ENCODE measurements at places on chromosomes 6 and 20.

DNA sequence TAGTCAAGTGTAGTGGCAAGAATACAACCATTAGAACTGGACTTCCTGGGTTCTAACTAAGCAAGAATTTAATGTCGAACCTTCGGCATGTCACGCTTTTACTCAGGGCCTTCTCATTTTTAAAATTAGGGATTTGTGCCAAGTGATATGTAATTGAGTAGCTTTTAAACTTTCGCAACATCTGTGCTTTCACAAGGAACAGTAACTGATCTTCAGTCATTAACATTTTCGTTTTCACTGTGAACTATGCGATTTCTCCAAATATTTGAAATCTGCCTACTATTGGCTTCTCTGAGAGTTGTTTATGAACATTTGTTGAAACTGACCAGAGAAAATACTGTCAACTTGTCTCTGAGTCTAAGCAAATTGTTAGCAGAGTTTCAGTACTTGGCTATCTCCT lies 27.6 kb downstream of the GRM1 start:
- no peak for DNase-seq

DNA sequence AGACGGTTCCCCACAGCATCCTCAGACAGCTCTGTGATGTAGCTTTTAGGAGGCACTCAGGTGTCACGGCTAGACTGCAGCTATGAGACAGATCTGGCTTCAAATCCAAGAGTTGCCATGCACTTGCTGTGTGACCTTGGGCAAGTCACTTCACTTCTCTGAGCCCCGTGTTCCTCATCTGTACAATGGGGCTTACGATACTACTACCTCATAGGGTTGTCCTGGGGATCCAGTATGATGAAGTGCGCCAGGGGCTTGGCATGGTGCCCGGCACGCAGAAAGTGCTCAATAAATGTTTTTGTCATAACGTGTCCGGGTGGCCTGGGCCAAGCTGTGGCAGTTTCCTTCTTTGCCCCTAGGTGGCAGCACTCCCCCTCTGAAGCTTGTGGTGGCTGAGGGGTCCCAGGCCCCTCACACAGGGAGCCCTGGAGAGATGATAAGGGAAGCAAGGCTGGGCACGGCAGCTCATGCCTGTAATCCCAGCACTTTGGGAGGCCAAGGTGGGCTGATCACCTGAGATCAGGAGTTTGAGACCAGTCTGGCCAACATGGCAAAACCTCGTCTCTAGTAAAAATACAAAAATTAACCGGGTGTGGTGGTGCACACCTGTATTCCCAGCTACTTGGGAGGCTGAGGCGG lies 19.1 kb upstream of the CHMP4B start:
- DNase-seq = peak; percentile 23

- no peak for DNase-seq
These were observed 432.8 kb downstream of the PKHD1 start for GRCh38 chr6:51654647-51655046.

DNA sequence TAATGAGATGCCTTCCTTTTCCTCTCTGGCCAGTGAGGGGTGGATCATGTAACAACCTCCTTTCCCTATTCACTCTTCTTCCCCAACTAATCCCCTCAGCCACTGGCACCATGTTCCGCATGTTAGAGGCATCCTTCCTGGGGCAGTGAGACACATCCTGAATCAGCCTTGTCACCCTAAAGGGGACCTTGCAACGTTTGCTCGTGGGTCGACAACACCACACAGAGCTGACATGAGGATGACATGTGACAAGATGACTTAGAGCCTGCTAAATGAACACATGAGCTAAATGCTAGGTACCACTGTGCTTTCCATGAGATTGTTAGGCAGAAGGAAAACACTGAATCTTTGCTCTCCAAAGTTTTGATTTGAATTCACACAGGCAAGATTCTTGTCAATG lies 129.2 kb downstream of the ATXN1 start:
- DNase-seq = no peak

DNA sequence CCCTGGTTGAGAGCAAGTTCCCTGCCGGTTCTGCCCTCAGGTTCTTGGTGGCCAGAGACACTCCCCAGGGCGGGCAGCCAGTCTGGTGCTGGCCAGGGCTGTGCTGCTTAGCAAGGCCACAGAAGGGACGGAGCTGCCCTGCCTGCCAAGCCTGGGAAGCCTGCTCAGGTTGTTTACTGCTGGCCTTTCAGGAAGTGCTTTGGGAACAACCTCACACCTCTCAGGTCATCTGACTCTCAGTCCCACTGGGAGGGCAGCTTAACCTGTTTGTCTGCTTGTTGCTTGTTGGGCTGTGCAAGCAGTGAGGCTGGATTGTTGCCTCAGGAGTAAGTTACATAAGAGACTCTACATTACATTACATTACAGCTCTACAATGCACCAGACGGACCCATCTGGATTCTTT lies 75.8 kb upstream of the AFDN start:
- no peak for DNase-seq

GRCh38 chr6:5584078-5584482 lies 322.8 kb downstream of the FARS2 start:
- no peak for DNase-seq

- DNase-seq = no peak
These were observed 15.6 kb downstream of the ENPP1 start for GRCh38 chr6:131823276-131823902.

DNA sequence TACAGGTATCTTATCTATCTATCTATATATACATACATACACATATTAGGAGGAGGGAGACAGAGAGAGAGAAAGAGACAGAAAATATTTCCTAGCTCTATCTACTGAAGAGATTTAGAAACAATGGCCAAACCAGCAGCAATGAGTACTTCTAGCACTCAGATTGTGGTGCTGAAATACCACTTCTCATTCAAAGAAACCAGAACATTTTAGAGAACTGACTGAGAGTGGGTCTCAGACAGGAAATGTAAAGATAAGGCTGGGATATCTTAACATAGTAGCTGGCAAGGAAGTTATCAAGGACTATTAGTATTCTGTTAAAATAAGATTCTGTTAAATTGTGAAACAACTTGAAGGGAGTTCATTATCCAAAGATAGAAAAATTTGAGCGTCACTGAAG lies 57.0 kb downstream of the DNAAF9 start:
- DNase-seq = no peak

GRCh38 chr20:25544311-25544710 lies 41.0 kb downstream of the NINL start:
- DNase-seq = no peak

DNA sequence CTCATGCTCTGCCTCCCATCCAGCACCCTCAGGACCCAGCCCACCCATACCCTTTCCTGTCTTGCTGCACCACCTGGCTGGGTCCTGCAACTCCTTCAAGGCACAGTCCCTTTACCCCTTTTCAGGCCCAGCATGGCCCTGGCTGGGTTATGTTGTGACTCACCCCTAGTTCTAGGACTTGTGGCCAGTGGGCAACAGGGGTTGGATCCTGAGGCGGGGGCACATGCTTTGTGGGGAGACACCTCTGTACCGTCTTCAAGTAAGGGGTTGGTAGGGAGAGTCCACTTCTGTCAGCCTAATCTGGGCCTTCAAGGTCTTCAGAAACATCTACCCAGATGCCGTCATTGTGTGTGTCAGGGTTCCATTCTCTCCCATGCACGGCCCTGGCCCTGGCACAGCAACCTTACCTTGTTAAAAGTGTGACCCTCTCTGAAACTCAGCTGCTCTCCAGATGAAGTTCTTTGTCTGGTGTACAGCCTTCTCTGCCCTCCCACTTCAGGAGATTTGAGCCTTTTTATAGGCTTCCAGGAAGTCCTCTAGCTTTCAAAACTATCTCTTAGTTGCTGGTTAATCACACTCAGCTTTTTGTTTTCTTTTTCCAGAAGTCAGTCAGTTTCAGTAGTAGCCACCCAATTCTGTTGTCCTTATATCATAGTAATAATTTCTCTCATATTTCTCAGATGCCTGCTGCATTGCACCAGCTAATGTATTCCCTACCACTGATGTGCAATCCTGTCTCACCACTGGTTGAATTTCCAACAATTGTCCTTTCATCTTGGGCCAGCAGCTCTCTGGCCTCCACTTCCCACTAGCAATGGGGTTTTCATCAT lies 107.3 kb downstream of the NRN1 start:
- no peak for DNase-seq

GRCh38 chr6:63245909-63246308 lies 34.6 kb downstream of the FKBP1C start:
- DNase-seq = no peak

DNA sequence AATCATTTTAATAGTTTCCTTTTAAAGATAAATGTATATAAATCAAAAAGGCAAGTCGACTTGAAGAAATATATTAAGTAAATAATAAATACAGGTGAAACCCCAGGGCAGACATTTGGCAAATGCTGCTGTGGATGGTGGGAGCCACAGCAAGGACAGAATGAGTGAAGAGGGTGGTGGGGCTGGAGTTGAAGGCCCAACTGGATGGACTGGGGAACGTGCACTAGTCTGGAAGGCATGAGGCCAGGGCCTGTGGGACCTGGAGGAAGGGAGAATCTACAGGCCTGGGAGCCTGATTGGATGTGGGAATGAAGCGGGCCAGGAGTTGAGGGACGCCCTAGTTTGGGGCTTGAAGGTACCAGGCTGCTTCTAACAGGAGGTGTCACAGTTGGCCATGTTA lies 30.6 kb upstream of the BLCAP start:
- DNase-seq = no peak

- no peak for DNase-seq
These were observed 18.1 kb downstream of the STXBP5 start for GRCh38 chr6:147222160-147222838.

GRCh38 chr6:113187661-113188060 lies 669.5 kb upstream of the MARCKS start:
- no peak for DNase-seq

DNA sequence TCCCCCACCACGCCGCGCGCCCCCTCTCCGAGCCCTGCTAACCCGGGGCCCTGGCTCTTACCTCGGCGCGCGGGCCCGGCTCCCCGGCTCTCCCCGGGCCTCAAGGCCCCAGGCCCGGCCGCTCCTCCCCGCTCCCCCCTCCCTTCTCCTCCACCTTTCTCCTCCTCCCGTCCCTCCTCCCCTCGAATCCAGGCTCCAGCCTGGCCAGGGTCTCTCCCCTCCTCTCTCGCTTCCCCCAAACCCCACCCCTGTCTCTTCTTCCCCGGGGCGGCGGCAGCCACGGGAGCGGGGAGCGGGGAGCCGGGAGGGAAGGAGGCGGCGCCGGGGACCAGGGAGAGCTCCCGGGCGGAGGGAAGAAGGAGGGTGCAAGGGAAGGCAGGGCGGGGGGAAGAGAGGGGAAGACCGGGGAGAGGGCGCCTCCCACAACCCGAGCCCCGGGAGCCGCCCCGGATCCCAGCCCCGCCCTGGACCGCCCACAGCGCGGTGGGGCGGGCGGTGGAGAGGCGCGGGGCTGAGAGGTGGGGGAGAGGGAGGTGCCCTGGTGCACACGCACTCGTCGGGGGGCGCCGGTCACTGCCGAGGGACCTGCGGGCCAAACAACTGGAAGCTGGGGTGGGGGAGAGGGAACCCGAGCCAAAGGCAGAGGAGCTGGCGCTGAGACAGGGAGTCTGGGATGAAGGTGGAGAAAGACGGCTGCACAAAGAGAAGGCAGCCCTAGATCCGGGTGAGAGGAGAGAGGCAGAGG lies at the start of gene GABBR1:
Gene GABBR1 (minus strand): TSS at position 395 of the 745 bp plus-strand sequence. CDS start 798 bp downstream, outside the sequence.
- DNase-seq = peak; percentile 27
